ENCODE measurements at places on chromosomes 7 and 10.

- DNase-seq = no peak
Observed at GRCh38 chr10:25522294-25522693, 347.5 kb downstream of the GPR158 start.

- no peak for DNase-seq
Observed at GRCh38 chr7:47807126-47807525, 141.1 kb downstream of the PKD1L1 start.

DNA sequence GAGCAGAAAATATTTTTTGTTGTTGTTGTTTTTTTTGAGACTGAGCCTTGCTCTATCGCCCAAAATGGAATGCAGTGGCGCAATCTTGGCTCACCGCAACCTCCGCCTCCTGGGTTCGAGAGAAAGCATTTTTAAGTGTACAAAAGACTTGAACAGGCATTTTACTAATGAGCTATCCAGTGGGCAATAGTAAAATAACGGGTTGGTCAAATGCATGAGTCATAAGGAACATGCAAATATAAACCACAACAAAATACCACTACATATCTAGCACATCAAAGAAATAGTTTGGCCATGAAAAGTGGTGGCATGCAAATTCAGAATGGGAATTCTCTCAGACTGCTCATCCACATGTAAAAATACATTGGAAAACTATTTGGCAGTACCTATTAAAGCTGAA lies 71.7 kb upstream of the TMEM106B start:
- DNase-seq = no peak

- DNase-seq = no peak
Observed at GRCh38 chr7:95276114-95276513, 48.2 kb downstream of the PON1 start.

DNA sequence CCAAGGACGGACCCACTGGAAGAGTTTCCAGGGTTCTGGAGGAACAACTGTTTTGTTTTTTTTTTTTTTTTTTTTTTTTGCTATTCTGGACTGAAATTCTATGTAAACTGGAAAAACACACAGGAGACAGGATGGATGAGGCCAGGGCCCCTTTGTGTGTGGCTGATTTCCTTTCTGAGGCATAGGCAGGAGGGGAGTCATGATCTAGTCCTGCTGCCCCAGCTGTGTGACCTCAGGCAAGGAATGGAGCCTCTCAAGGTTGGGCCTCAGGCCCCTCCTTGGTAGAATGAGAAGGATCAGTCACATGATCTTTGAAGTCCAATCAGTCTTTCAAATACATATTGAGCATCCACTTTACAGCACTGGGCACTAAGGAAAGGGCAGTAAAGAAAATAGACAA lies 87.6 kb downstream of the SH3PXD2A start:
- no peak for DNase-seq

DNA sequence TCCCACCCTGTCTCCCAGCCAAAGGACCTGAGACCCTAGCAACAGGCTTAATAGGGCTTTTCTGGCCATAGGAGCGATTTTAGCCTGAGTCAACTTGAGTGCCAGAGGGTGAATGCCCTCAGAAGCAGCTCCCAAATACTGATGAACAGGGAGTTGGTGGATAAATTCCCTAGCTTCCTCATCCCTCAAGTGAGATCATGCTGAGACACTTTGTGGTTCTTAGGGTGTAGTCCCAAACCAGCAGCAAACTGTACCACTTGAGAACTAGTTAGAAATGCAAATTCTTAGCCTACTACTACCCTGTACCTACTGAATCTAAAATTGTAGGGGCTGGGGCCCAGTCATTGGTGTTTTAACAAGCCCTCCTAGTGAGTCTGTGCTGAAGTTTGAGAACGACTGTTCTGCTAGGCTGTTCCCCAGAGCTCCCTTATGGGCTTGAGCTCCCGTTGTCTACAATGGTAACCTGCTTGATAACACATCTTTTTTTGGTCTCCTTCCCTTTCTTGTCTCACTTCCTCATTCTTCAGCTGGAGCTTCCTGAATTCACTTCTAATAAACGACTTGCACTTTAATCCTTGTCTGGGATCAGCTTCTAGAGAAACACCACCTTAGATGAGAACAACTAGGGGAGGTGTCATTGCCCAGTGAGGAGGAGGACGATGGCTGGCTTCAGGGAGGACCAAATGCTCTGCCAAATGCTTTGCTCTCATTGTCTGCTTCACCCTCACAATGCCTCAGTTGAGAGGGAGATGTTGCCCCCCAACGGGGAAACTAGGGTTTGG lies 18.2 kb upstream of the CDH23 start:
- DNase-seq = no peak

GRCh38 chr7:107168233-107169119 lies at the start of gene HBP1:
Gene HBP1, plus strand, starts transcription at chr7:107169003. Its CDS starts 10,891 bp downstream, at chr7:107179894.
- peak; percentile 96 for DNase-seq

DNA sequence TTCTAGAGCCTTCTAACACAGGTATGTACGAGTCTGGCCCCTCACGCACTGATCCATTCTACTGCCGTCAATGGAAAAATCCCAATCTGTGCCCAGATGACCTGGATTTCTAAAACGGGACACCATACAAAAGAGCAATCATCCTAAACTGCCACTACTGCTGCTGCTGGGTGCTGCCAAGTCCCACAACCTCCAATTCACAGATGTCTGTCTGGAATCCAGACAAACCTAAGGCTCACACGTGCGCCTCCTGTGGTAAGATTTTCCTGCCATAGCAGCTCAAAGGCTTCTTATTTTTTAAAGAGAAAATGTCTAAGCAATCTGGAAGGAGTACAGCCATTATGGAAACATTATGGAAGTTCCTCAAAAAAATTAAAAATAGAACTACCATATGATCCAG lies 40.9 kb downstream of the JCAD start:
- DNase-seq = no peak

- no peak for DNase-seq
Observed at GRCh38 chr7:29304756-29305155, 110.2 kb downstream of the CHN2 start.

- no peak for DNase-seq
Observed at GRCh38 chr7:128697302-128697905, 25.3 kb downstream of the GARIN1A start.

DNA sequence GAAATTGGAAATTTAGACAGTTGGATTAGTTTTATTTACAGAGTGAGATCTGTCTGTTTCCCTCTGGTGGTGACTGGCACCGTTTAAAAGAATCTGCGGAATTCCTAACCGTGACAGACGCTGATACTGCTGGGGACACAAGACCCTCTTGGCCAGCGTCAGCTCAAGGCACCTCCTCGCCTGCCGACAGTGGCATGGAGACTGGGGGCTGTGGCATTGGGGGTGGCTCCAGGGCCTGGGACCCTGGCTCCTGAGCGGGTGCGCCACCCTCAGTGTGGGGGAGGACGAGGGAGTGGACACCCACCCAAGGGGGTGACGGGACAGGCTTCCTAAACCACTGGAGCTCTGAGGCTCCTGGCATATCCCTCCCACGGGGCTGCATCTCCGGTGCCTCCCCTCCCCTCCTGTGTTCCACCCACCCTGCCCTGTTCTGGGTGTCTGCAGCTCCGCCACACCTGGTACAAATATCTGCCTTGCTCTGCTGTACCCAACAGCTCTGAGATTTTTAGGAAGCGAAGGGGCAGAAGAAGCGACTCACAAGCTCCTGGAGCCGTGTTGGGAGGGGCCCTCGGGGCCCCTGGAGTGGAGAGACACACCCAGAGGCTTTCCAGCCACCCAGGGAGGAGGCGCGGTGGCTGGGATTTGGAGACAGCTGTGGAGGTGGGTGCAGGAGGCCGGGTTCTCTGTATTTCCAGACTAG lies 178.7 kb downstream of the DNAJB6 start:
- DNase-seq = no peak
